AG04449 (cell line): ENCODE measurements at places on chromosomes 1 and 21.

DNA sequence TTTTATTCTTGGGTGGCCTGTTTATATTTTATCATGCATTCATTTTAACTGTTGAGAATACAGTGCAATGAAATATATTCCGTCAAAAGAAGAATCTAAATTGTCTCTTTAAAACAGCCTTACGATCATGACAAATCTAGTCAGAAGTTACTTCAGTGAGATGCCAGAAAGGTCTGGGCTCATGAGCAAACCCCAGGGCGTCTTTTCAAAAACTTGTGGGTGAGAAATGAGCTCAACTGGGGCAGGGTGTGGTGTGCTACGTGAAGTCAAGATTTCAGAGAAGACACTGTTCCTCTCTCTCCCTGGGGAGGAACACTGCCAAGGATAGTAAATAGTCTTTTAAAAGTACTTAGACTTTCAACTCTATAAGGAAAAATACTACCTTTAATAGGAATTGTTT is 13.4 kb upstream of the UAP1 start:
- DNase-seq, result no peak

DNA sequence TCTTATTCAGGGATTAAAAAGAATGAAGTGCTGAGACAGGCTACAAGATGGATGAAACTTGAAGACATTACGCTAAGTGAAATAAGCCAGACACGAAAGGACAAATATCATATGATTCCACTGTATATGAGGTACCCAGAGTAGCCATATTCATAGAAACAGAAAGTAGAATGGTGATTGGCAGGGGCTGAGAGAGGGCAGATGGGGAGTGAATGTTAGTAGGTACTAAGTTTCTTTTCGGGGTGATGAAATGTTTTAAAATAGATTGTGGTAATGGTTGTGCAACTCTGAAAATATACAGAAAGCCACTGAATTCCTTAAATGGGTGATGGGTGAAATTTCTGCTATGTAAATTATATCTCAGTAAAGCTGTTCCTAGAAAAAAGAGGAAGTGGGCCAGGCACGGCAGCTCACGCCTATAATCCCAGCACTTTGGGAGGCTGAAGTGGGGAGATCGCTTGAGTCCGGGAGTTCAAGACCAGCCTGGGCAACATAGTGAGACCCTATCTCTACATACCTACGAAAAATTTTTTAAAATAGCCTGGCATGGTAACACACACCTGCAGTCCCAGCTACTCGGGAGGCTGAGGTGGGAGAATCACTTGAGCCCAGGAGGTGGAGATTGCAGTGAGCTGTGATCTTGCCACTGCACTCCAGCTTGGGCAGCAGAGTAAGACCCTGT is 15.9 kb downstream of the SLC27A3 start:
- DNase-seq, result peak; percentile 72

GRCh38 chr1:2834741-2835564 is 33.5 kb upstream of the TTC34 start:
- DNase-seq, result no peak

DNA sequence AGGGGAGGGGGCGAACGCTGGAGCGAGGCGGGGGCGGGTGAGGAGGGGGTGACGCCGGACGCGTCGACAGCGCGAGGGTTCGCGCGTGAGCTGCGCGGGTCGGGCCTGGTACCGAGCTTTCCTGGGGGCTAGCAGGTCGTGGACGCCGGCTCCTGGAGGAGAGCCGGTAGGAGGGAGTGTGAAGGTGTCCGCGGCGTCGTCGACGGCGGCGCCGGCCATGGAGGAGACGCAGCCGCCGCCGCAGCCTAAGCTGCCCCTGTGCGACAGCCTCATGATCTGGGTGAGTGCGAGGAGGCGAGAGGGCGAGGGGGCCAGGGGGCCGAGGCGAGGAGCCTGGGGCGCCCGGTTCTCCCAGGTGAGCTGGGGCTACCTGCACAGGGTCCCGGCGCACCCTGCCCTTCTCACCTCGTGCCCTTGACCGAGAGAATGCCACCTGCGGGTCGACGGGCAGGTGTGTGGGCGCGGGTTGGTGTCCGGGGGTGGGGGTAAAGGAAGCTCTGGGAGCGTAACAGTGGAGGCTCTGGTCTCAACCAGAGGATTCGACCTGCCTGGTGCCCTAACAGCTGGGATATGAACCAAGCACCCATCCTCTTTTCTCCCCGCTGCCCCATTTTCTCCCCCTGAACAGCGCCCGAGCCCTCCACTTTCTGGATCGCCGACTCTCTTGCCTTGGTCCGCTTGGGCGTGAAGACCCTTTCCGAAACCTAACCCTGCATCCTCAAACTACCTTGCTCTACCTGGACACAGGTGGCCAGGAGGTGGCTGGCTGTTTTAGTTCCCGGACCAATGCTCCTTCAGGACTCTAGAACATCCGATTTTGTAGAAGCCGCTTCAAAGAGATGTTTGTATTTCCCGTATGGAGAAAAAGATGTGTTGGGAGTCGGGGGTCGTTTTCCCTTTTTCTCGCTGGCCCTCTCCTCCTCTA is at the start of gene HOOK1:
Gene HOOK1 (plus strand): TSS at position 49 of the 925 bp plus-strand sequence. CDS start 169 bp downstream, at position 218.
- DNase-seq, result no peak

GRCh38 chr1:229370601-229371021 is 27.8 kb upstream of the CCSAP start:
- DNase-seq, result no peak

GRCh38 chr1:89312572-89312971 is 39.9 kb upstream of the GBP5 start:
- no peak for DNase-seq

GRCh38 chr1:38004284-38005108 is 818 bp downstream of the FHL3 start:
- no peak for DNase-seq

DNA sequence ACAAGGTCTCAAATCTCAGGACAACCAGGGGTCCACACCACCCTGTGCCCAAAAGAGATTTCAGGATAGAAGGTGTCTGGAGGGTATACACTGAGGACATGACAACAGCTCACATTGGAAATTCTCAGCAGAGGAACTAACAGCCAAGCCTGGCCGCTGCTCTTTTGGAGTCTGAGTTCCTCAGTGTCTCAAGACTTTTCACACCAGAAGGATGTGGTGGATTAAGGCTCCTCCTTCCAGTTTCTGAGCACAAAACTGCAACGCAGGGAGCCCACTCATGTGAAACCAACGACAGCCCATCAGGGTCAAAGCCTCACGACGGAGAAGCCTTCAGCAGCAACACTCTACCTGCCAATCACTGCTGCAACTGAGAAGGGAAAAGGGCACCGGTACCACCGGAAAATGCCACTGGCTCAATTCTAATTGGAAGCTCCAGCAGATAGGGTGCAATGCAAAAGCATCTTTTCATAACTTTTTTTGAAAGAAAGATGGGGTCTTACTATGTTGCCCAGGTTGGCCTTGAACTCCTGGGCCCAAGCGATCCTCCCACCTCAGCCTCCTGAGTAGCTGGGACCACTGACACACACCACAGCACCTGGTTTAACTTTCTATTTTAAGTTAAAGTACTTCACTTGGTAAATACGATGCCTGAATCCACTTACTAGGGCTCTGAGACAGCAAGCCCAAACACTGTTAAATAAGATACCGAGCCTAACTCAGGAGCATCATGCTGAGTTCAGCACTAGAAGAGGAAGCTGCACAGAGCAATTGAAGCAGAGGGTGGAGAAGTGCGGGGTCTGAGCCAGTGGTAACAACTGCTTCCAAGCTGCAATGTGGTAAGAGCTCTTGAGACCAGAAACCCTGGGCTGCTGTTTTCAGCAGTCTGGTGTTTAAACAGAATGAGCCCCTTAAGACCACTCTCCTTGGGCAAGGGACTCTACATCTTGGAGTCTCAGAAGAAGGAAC is 7.8 kb downstream of the CAPZB start:
- no peak for DNase-seq

GRCh38 chr1:48002142-48002541 is 5.0 kb upstream of the TRABD2B start:
- DNase-seq, result no peak

GRCh38 chr1:47565092-47565491 is 127.2 kb downstream of the FOXD2 start:
- DNase-seq, result no peak

DNA sequence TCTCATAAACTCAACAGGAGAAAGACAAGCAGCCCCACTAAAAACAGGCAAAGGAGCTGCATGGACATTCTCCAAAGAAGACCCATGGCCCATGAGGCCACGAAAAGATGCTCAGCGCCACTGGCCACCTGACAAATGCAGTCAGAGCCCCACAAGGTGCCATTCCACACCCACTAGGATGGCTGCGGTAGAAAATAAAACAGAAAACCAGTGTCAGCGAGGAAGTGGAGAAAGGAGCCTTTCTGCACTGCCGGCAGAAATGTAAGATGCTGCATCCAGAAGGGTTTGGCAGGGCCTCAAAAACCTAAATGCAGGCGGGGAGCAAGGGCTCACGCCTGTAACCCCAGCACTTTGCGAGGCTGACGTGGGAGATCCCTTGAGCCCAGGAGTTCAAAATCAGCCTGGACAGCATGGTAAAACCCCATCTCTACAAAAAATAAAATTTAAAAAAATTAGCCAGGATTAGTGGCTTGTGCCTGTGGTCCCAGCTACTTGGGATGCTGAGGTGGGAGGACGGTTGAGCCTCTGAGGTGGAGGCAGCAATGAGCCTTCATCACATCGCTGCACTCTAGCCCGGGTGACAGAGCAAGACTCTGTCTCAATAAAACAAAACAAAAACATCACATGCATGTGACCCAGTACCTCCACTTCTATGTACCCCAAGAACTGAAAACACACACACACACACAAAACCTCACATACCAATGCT is 4.2 kb downstream of the WNT9A start:
- no peak for DNase-seq

DNA sequence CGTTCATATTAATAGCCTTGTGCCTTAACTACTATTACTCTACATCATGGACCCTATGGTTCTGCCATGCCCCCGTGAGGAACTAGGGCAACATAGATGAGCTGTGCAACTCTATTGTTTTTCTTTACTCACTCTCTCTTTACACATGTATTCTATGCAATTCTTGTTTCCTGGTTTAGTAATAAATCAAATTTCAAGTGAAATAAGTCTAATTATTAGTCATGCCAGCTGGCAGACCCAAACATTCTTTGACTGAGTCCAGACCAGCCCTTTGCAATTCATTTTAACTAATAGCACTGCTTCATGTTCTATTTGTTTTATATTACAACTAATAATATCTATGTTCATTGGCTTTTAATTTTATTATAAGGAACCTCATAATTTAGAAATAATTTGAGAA is 789.3 kb upstream of the ADAMTS5 start:
- DNase-seq, result no peak

DNA sequence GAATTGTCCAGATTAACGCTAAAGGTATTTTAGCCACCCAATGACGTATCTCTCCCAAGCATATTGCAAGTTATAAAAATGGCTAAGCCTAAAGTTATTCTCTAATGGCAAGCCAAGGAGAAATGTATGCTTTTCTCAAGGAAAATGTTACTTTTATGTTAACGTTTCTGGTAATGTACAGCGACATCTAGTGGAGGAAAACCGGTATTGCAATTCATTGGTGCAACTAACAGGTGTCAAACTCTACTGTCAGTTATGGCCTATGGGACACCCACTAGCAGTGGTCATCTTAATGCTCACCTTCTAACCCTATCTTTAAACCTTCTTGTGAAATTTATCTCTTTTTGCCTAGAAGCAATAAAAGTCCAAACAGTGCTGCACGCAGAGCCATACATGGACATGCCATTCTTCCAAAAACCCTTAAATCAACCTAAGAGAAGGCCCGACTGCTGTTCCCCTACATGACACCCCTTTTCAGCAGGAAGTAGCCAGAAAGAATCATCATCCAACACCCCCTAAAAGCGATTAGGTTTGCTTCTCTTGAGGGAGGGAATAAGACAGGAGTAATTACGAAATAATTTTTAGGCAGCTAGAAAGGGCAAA is 68.7 kb upstream of the LRIF1 start:
- no peak for DNase-seq

- no peak for DNase-seq
These were observed 138.4 kb upstream of the ZP4 start for GRCh38 chr1:238029126-238029525.

DNA sequence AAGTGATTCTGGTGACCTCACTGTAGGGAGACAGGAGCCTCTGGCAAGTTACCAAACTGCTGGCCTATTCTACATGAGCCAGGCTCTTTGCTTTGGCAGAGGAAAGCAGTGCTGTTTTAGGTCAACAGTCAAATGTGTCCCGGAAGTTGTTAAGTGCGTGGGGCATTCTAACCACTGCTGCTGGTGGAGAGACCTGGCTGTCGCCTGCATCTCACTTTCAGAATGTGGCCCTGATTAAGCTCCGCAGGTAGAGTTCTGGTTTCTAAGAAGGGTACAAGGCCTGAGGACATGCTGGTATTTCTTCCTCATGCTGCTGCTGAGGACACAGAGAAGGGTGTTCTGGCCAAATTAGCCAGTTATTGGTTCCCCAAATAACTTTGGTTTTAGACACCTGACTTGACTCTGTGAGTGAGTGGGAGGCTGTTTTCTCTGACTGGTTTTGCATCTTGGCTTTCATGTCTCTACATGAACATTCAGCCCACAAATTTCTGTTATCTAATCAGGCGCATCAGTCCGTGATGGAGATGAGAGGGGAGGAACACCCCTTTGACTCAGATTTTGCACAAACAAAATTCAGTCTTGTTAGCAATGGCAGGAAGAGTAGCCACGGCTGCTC is 120.8 kb downstream of the LMO4 start:
- no peak for DNase-seq

DNA sequence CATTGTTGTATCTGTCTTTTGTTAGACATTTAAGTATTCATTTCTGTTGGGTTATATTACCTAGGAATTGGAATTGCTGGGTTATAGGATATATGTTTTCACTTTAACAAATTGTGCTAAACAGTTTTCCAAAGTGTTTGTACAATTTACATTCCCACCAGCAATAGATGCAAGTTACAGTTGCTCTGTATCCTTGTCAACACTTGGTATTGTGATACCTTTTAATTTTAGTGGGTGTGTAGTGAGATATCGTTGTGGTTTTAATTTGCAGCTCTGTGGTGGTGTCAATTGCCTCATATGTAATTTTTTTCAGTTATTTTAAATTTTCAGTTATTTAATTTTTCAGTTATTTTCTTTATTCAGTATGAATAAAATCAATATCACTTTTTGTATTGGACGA is 7.4 kb upstream of the DPH5 start:
- no peak for DNase-seq

DNA sequence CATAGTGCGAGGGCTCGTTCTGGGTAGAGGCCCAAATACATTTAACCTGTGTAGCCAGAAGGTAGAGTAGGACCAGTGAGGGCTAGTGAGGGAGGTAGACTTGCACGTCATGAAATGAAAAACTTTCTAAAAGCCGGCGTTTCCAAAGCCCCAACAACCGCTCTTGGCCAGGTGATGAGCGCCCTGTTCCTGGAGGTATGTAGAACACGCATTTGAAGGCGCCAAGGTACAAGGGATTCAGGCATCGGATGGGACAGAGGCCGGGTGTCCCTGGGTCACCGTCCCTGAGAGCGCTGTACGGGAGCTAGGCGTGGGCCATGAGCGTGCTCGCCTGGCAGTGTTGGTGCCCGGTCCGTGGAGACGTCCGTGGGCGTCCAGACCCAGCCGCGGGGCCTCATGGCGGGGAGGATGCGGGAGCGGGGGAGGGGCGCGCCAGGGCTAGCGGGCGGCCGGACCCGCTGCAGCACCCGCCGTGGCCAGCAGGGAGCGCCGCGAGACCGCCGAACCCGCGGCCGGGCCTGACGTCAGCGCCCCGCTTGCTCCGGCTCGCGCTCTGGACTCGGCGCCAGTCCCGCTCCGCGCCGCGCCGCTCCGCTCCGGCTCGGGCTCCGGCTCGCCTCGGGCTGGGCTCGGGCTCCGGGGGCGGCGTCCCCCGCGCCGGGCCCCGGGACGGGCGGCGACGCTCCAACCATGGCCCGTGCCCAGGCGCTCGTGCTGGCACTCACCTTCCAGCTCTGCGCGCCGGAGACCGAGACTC is at the start of gene PTPRU:
Gene PTPRU (plus strand): TSS at position 568 of the 757 bp plus-strand sequence. CDS start 123 bp downstream, at position 691.
- DNase-seq, result no peak

- DNase-seq, result no peak
These were observed 122.0 kb downstream of the IGSF21 start for GRCh38 chr1:18229625-18230024.

GRCh38 chr1:154879038-154879421 is 8.9 kb upstream of the KCNN3 start:
- no peak for DNase-seq
